HS-5 (cell line): ENCODE measurements at places on chromosomes 2 and 18.

DNA sequence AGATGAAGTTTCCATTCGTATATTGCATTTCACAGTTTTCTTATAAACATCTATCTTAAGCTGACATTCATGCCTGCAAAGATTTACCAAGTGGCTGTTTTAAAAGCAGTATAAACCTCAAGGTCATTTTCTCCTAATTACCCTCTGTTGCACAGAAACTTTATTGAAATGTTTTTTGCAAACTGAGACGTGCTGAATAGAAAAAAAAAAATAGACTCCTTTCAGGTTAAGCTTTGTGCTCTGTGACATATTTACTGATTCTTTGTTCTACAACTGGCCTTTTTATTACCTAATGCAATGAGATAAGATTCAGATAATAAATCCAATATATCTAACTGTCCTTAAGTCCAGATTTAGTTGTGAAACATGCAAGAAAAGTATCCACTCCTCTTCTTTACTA, 938.7 kb downstream of the DSC3 start:
- DNase-seq, result no peak

GRCh38 chr2:38164881-38165280, 88.9 kb upstream of the CYP1B1 start:
- no peak for DNase-seq

- no peak for DNase-seq
Observed at GRCh38 chr18:2485983-2486382, 85.3 kb downstream of the METTL4 start.

GRCh38 chr2:113679457-113679856, 52.4 kb downstream of the RABL2A start:
- no peak for DNase-seq

DNA sequence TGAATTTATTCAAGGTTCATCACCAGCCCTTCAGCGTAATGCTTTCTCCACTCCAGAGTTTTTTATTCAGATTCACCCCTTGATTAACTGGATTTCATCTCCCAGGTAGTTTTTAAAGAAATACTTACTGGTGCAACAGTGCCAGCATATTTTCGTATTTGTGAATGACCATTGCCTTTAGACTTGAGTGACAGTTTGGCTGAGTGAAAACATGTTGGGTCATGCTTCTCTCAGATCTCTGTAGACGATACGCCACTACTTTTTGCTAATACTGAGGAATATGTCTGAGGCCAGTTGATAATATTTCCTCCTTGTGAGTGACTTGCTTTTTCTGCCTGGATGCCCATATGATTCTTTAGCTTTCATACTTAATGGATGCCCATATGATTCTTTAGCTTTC, 51.5 kb downstream of the CYP26B1 start:
- DNase-seq, result no peak

DNA sequence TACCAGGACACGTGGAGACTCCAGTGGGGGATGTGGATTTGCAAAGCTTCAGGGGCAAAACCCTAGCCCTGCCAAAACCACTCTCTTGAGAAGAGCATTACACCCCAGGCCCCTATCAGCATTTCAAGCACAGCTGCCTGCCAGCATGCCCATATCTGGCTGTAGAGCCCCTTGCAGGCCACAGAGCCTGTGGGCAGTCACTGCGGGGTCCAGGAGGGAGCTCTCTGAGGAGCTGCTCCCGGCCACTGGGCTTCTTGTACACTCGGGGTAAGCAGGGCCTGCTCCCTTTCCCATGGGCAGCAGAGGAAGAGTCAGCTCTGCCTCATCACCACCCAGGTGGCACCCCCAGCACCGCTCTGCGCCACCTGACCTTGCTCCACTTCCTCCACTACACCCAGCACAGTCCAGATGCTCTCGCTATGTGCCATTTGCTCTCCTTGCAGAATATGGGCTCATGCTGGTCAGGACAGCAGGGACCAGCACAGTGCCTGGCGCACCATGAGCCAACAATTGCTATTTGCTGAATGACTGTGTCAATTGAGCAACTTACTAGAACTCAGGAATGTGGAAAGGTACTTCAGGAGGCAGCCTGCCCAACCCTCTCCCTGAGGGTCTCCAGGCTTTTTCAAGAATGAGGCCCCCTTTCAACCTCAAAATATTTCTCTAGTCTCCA, 7.4 kb downstream of the CHST10 start:
- no peak for DNase-seq

DNA sequence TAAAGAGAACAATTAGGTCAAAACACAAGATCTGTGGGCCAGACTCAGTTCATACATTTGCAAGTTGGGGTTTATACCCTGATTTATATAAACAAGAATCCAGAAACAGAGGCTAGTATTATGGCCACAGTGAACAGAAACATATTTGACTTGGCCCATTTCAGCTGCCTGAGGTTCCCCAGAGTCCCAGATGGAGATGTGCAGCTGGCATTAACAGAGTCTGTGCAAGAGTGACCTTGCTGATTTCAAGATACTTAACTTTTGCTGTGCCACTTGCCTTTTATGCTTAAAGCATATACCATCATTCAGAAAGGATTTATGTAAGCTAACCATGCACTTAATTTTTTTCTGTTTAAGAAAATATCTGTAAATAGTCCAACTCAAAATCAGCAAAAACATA, 636.3 kb downstream of the TRIB2 start:
- DNase-seq, result no peak

GRCh38 chr2:177296040-177296439, 31.5 kb upstream of the NFE2L2 start:
- DNase-seq, result peak; percentile 22

DNA sequence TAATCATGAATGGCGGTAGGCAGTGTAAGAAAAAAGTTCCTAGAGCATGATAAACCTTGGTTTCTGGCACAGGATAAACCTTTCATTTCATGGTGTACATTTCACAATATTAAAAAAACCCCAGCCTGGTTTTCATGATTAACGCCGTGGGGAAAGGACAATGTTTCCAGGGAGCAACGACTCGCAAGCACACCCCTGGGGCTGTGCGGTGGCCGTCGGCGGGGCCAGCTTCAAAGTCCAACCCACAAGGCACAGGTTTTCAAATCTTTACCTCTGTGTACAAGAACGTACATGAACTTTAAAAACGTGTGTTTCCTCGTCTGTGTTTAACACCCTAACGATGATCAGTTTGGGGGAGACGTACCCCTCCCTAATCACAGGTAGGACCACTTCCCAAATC, 118.1 kb downstream of the NOL10 start:
- DNase-seq, result no peak

DNA sequence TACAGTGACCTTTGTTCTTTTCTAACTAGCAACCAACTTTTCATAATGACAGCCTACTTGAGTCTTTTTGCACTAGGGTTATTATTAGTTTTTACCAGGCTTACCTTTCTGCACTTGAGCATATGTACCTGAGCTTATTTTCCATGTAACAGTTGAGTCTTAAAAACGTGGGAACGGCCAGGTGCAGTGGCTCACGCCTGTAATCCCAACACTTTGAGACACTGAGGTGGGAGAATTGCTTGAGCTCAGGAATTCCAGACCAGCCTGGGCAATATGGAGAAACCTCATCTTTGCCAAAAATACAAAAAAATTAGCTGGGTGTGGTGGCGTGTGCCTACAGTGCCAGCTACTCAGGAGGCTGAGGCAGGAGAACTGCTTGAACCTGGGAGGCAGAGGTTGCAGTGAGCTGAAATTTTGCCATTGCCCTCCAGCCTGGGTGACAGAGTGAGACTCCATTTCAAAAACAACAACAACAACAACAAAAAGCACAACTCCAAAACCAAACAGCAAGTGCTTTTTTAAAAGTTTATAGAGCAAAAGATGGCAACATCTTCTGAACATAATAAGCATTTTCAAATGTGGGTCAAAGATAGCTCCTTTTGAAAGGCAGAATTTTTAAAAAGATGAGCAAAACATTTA, 57.1 kb upstream of the CD28 start:
- no peak for DNase-seq

DNA sequence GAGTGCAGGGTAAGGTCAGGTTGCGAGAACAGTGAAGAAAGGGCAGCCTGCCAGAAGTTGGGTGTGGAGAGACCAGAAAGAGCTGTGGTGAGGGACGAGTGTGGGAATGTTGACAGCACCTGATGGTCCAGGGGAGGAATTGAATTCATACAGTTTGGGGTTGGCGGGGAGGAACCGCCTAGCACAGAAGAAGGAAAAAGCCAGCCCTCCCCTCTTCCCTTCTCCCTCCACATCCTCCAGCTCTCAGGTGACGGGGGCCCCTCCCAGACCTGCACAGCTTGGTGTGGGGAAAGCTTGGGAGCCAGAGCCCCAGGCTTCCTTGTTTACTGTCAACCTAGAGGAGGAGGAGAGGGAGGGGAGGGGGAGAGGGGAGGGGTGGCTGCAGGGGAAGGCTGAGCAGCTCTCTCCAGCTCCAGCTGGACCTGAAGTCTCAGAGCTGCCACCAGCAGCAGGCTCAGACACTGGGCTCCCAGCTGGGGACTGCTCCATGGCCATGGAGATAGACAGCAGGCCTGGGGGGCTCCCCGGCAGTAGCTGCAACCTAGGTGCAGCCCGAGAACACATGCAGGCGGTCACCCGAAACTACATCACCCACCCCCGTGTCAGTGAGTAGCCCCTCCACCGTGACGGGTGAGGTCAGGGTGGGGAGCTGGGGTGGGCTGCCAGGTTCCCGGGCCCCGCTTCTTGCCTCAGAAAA, at the start of gene ATP6V1B1:
Gene ATP6V1B1, plus strand, starts transcription at position 433 of the 697 bp plus-strand sequence. Its CDS starts 55 bp downstream, at position 488.
- no peak for DNase-seq

GRCh38 chr2:35503738-35504199, 851.8 kb upstream of the CRIM1 start:
- DNase-seq, result peak; percentile 34

DNA sequence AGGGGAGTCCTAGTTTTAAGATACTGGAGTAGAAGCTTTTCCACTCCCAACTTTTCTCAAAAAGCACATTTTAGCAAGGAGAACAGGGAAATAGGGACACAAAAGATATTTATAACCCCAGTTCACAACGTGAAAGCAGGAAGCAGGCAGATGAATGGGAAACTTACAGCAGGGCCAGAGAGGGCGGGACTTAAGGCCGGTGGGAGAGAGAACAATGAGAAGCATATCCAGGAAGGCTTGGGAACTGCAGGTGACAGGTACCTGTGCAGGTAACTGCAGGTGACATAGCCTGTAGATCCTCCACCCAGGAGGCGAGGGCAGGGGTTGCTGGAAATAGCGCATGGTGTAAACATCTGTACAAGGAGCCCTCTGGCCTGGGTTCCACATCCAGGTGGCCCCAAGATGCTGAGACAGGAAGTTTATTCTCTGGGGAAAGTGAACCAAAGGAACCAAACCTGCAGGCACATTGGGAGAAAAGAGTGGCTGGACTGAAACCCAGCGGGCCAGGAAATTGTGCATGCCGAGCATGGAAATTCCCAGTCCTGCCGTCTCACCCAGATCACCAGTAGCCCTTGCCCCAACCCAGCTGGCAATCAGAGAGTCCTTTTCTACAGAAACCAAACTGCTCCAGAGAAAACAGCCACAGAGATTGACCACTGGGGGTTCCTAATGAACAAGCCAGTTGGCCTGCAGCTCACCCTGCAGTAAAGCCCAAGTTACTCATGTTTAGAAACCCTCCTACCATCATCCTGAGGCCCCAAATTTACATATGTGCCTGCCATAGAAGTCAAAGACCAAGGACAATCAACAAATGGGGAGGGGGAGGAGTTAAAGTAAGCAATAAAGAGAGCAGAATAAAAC, 24.3 kb upstream of the COL6A3 start:
- DNase-seq, result no peak

DNA sequence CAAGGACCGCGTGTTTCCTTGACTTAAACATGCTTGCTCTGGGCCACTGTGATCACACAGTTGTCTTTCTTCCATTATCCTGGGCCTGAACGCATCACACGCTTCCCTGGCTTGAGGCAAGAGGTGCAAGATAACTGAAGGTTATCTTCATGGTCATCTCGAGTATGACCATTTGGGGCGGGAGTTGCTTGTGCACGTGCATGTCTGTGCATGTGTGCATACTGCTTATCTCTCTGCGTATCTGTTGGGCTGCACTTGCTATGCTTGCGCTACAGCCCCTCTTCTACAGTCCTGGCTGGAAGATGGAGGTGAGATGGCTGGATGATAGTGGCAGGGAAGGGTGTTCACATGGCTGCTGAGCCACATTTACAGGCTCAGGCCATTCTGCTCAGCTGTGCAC, 27.2 kb upstream of the EFR3B start:
- no peak for DNase-seq

DNA sequence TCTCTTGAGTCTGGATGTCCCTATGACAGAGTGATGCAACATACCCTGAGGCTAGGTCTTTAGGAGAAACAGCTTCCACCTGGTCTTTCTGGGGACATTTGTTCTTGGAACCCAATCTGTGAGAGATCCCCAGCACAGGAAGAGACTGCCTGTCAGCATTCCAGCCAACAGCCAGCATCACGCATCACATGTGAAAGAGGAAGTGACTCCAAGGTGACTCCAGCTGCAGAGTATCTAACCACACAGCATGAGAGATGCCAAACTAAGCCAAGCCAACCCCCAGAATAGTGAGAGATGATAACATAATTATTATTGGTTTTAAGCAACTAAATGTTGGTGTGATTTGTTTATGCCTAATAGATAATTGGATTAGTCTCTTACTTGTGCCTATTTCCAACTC, 35.7 kb downstream of the C18orf63 start:
- no peak for DNase-seq

DNA sequence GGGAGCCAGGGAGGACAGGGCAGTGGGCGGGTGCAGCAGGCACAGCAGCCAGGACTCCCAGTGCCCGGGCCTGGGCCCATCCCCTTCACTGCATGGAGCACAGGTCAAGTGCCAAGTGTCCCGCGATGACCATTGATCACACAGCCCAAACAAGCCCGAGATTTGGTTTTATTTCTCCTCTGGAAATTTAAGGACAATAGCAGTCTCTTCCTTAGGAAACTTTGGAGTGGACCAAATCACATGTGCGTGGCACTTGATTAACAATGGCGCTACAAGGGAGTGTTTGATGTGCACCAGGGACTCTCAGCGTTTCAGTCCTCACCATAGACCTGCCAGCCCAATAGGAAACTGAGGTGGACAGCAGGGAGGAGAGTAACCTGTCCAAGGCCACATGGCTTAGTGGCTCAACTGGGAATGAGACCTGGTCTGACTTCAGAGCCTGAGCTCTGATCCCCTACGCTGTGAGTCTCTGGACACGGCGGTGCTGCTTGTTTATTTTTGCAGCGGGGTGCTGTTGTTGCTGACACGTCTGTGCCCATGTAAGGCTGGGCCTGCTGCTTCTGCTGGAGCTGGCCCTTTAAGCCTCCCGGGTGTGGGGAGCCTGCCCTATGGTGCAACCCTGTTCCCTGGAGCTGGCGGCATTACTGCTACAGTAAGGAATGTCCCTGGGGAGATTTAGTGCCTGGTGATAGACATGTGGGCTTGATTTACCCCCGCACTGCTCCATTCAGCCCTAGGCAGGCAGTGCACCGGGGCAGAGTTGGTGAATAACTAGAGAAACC, 194.2 kb downstream of the INHBB start:
- peak; percentile 90 for DNase-seq

DNA sequence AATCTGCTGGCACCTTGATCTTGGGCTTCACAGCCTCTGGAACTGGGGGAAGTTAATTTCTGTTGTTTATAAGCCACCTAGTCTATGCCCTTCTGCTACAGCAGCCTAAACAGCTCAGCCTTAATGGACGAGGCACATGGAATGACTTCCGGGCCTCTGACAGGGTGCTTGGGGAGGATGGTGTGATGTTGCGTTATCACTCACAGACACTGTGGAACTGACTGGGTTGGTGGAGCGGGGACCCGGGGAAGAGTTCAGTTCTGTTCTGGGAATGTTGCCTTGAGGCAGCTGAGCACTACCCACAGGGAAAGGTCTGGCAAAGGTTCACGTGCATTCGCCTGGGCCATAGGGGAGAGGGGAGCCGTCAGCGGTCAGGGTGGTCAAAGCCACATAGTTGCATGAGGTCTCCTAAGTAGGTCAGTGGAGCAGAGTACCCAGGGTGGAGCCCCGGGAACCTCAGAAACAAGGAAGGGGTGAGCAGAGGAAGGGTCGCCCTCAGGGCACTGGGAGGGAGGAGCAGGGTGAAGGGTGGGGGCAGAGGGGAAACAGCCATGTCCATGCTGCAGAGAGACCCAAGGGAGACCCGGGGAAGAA, 36.2 kb downstream of the LRRFIP1 start:
- no peak for DNase-seq
